Vagina (tissue), 2 donors: ENCODE measurements at places on chromosomes 6 and 20.

DNA sequence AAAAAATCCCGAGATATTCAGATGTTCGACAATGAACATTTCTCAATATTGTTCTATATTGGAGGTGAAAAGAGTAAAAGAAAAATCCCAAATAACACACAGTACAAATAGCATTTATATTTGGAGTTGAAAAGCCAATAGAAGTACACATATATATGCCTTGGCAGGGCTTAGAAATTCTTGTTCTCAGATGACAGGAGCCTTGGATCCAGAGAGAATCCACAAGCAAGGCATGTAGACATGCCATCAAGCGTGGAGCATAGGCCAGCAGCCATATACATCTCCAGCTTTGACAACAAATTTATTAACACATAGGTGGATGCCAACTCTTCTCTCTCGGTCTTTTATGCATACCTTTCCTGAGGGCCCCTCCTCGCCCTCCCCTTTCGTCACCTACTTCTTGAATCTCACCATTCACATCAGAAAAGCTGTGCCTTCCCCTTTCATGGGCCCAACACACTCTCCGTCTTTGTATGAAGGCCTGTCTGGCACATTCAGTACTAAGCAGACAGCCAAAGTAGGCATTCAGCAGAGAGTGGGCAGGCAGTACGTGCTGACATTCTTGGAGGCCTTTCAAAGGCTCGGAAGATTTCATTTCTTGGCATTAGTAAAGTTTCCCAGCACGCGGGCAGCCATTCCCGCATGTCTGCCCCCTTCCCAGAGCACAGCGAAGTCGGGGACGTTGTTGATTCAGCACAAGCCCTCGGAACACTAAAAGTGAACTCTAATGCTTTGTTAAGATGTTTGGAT lies 18.2 kb downstream of the NEDD9 start:
- DNase-seq = no peak

GRCh38 chr20:32737371-32738223 lies 5.7 kb downstream of the COMMD7 start:
- no peak for DNase-seq

- DNase-seq = no peak
Measured at GRCh38 chr20:16427571-16427970, 145.7 kb downstream of the KIF16B start.

DNA sequence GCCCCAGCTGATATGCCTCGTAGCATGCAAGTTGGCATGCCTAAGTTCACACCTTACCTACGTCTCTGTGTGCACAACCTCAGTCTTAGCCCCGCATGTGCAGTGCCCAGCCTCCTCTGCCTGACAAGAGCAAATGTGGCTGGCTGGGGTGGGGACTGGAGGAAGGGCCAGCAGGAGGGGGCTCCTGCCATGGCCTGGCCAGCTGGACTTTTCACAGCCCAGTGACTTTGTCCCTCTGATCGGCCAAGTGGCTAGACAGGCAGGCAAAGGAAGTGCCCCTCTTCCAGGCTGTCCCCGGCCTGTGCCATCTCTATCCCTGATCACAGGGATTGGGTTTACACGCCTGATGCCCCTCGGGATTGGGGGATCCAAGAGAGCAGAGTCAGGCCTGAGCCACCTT lies 49.5 kb upstream of the SIRPA start:
- DNase-seq = no peak

GRCh38 chr6:158244373-158244772 lies 67.9 kb upstream of the TULP4 start:
- no peak for DNase-seq

DNA sequence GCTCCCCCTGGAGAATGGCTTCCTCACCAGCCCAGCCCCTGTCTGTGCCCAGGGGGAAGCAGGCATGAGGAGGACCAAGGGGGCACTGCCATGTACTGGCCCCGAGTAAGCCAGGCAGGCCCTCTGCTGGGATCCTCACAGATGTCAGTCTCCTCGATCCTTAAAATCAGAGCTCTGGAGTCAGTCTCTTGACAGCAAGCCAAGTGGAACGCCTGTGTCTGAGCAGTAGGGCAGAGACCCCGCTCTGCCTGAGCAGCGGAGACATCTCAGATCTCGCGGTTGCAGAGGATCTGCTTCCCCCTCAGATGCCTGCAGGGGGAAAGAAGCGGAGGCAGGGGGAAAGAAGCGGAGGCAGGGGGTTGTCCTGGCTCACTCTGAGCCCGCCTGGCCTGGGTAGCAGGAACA lies 92.6 kb downstream of the SNX5 start:
- DNase-seq = no peak

DNA sequence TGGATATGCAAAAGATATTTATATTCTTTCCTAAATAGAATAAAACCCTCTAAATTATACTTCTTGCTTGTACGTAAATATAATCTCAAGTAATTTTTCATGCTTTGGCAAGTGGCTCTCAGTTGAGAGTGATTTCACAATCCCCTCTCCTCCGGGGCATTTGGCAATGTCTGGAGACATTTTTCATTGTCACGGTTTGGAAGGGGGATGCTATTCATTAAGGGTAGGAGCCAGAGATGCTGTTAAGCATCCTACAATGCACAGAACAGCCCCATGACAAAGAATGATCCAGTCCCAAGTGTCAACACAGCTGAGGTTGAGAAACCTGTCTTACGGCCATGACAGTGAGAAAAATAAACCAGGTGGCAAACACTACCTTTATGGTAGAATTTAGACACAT lies 75.7 kb downstream of the AGPAT4 start:
- DNase-seq = no peak

DNA sequence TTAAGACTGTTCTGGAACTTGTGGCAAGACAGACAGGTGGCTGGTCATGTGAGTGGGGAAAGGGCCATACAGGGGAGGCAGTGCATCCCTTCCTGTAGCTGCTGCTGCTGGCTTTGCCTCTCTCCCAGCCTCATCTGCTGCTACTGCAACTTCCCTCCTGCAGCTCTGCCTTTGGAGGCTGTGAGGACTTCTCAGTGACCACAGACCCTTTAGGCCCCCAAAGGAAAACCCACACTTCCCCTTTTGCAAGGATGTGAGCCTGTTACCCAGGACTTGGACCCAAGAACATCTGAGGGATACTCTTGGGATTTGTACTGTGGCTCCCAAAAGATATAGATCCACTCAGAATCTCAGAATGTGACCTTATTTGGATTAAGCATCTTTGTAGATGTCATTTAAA lies 91.0 kb downstream of the TMEM170B start:
- DNase-seq = no peak

GRCh38 chr6:129212081-129212480 lies 329.1 kb downstream of the LAMA2 start:
- DNase-seq = no peak

- no peak for DNase-seq
Measured at GRCh38 chr6:65004283-65004682, 702.7 kb downstream of the EYS start.

DNA sequence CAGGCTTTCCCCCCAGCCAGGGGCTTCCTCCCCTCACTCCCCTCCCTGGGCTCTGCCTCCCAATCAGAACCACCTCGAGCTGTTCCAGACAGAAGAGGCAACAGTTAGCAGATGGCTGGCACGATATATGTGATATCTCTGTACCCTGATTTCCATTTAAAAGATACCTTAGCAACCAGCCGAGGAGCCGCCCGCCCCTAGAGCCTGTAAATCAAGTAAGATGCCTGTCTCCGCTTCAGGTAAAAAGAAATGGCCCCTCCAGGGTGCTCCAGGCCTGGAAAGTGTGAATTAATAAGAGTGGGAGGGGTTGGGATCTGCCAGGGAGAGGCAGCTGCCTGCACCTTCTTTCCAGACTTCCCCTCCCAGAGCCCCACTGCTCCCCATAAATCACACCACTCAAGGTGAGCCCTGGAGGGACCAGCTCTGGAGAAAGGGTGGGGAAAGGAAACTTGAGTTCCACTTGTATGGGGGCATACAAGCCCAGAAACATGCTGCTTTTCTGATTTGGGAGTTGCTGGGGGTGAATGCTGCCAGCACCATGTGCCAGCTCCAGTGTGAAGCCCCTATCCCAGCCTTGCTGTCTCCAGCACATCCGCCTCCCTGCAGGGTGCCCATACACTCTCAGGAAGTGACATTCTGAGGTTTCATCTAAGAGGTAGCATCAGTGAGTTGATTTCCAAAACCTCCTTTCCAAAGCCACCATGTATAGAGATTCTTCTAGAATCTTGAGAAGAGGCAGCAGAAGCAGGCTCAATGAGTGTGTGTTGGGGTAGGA lies 148.0 kb downstream of the LRFN2 start:
- DNase-seq = no peak
